C1 segment of cervical spinal cord (tissue), 14 donors: ENCODE measurements at places on chromosomes 3 and 15.

GRCh38 chr15:95868970-95869369 lies 461.5 kb upstream of the NR2F2 start:
- DNase-seq: no peak

GRCh38 chr3:154367221-154367620 lies 42.9 kb upstream of the DHX36 start:
- no peak for DNase-seq

GRCh38 chr3:69724722-69725435 lies 14.4 kb upstream of the MITF start:
- DNase-seq: no peak

DNA sequence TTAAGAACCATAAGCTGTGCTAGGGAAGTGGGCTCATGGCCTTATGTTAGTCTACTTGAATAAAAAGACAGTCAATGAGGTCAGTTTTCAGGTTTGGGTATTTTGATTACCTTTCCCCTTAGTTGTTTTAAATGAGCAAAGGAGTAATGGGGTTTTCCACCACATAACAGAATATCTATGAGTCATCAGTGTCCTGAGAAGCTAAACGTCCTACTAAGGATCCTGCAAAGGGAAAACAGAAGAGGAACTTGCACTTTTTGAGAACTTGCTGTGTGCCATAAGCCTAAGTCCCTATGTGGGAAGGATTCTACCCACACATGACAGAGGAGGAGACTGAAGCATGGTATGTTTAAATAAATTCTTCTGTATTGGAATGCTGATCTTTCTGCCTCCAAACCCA lies 292.8 kb upstream of the TMC3 start:
- no peak for DNase-seq

- no peak for DNase-seq
These were observed 55.5 kb upstream of the MRPS22 start for GRCh38 chr3:139288266-139288821.

- DNase-seq: no peak
These were observed 107.4 kb downstream of the VGLL4 start for GRCh38 chr3:11536132-11536935.

DNA sequence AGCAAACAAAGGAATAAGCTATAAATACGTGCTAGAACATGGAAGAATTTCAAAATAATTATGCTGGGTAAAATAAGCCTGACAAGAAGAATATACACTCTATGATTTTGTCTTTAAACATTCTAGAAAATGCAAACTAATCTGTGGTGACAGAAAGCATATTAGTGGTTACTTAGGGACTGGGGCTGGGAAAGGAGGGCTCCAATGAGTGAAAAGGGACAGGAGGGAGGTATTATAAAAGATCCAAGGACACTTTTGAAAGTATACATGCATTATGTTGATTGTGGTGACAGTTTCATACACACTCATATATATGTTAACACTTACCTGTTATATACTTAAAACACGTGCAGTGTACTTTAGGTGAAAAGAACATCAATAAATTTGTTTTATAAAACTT lies 23.0 kb downstream of the MYH15 start:
- DNase-seq: no peak

DNA sequence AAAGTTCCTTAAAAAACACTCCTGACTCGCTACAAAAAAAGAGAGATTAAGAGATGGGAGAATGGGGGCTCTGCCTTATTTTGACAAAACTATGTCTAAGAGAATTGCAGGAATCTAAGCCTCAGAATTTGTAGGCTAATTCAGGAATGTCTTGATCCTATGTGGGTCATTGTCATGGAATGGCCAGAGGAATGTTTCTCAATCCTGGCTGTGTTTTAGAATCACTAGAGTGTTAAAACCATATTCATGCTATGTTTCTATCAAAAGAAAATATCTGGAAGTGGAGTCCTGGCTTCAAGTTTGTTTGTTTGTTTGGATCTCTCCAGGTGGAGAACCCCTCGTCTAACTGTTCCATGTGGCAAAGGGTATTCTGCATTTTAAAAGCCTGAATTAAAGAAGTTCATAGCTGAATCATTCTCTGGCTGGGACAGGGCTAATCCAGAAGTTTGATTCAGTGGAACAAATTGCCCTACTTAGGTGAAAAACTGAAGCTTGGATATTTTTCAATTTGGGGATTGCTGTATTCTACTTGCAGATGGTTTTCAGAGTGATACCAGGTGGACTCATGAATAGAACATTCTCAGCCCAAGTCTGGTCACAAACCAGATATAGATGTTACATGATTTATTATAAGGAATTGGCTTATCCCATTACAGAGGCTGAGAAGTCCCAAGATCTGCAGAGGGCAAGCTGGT lies 28.2 kb downstream of the GJD2 start:
- DNase-seq: no peak

DNA sequence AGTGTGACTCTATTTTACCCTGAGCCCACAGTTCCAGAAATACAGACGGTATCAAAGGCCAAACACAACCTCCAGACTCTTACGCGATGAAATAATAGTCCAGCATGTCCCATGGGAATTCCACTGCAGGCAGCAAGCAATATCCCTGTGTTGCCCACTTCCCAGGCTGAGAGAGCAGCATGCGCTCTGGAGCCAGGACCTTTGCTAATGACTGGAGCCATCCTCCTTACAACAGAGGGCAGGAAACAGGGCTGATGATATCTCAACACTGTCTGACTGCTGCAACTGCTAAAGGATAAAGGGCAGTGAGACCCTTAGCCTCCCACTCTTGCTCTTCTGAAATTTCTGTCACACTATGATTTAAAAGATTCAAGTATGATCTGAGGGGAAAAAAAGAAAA lies 34.8 kb downstream of the MCF2L2 start:
- DNase-seq: no peak

- no peak for DNase-seq
These were observed 12.2 kb downstream of the SLCO2A1 start for GRCh38 chr3:134017490-134017889.

DNA sequence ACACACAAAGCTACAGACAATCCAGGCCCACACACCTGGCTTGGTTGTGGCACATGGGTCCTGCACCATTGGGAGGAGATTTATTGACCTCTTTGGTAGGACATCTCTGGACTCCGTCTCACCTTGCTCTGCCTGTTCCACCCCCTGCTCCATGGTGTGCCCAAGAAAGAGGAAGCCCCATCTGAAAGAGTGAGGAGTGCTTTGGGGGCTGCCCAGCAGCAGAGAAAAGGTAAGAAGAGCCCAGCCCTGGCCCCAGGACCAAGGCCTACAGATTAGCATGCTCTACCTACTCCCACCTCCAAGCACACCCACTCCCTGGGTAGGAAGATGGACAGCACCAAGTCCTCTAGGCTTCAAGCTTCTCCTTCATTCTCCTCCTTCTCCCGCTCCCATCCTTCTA lies 3.2 kb upstream of the DCAF1 start:
- DNase-seq: no peak

DNA sequence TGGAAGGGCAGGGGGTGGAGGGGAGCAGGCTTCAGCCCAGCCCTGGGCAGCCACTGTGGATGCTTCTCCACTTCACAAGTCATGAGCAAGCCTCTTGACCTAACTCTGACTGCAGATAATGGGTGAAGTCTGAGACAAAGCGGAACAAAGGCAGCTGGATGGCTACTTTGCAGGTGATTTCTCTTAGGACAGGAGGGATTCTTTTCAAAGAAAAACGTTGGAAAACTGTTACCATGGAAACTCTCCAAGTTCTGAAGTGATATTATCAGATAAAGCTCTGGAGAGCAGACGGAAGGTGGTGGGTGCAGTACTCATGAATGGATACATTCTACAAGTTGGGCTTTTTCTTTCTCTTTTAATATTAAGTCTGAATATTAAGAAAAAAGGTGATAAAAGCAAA lies 254.2 kb upstream of the SLCO3A1 start:
- no peak for DNase-seq

- DNase-seq: no peak
These were observed 219.3 kb upstream of the CTNNB1 start for GRCh38 chr3:40979962-40980361.

DNA sequence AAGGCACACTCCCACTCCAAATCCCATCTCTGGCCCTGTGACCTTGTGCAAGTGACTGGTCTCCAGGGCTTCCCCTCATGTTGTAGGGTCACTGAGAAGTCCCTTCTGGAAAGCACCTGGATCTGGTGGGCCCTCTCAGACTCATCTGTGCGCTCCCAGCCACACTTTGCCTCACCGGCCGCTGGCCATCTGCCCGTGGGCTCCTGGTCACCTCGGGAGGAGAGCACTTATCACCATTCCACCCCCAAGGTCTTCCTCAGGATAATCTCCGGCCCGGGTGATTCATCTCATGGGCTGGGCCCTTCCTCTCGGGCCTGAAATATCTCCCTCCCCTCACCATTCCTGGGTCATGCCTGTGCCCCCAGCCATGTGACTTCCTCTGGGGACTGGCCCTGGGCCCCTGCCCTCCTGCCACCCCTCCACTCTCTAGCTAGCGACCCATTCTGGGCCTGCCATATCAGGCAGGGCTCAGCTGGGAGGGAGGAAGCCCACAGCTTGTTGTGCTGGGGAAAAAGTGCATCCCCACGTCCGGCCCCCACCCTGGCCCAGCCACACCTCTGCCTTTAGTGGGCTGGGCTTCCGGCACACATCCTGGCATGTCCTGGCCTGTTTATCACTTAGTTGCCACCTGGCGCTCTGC lies 10.6 kb upstream of the WNT7A start:
- DNase-seq: no peak

GRCh38 chr3:120506076-120506827 lies 55.5 kb upstream of the FSTL1 start:
- no peak for DNase-seq

DNA sequence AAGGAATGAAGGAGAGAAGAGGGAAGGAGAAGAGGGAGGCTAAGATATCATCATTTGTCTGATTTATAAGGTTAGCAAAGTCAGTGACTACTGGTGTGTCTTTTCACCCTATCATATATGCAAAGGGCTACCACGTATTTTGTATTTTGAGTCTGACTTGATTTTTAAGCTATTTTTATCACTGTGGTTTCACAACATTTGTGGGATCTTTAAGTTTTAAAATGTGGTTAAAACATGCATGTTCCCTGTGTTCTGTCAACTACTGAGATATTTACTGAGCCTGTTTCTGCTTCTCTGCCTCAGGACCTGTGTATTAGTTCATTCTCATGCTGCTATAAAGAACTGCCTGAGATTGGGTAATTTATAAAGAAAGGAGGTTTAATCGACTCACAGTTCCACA lies 22.5 kb upstream of the SPTSSB start:
- no peak for DNase-seq

DNA sequence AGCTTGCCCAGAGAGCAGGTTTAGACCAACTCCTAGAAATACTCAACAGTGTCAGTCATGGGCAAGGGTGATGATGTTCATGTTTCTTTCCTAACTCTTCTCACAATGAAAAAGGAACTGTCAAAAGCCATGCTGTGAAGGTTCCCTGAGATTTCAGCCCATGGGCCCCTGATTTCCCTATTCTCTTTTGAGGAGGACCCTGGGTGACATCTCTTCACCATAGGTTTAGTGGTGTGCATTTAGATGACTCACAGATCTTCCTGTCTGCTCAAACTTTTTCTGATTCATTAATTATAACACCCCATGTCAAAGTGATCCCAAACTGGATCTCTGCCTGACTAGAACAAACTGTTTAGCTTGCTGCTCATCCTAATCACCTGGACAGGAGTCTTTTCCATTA lies 108.0 kb downstream of the BBX start:
- DNase-seq: no peak

GRCh38 chr15:60945196-60945595 lies 283.9 kb downstream of the RORA start:
- no peak for DNase-seq

DNA sequence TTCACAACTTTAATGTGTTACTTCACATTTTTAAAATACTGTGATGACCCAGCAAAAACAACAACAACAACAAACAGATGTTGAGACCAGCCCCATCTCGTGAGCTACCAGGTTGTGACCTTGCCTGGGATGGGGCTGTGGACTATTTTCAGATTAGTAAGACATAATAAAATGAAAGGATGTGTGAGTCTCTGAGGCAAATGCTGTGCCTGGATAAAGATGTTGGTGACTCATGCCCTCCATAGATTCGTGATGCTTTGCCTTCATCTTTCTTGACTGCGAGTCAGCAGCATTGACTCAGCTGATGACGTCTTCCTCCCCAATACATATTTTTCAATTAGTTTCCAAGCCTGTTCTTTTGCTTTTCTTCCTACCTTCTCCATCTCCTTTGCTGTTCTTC lies 453.0 kb upstream of the CFAP20DC start:
- DNase-seq: no peak

GRCh38 chr3:4993276-4994143 lies 14.3 kb downstream of the BHLHE40 start:
- DNase-seq: no peak

- DNase-seq: no peak
These were observed 33.4 kb upstream of the RAB6B start for GRCh38 chr3:133928903-133929607.

- DNase-seq: no peak
These were observed 44.1 kb upstream of the TFG start for GRCh38 chr3:100665230-100665629.

DNA sequence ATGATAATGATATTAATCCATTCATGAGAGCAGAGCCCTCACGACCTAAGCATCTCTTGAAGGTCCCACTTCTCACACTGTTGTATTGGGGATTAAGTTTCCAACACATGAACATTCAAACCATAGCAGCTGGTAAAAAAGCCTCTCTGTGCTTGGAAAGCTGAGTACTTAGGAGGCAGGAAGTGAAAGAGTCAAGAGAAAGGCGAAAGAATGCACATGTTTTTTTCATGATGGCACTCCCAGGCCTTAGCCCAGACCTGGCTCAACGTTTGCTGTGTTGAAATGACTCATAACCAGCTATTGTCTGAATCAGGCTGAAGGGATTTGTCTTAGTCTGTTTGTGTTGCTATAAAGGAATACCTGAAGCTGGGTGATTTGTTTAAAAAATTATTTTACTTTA lies 84.4 kb upstream of the RGMA start:
- DNase-seq: no peak

DNA sequence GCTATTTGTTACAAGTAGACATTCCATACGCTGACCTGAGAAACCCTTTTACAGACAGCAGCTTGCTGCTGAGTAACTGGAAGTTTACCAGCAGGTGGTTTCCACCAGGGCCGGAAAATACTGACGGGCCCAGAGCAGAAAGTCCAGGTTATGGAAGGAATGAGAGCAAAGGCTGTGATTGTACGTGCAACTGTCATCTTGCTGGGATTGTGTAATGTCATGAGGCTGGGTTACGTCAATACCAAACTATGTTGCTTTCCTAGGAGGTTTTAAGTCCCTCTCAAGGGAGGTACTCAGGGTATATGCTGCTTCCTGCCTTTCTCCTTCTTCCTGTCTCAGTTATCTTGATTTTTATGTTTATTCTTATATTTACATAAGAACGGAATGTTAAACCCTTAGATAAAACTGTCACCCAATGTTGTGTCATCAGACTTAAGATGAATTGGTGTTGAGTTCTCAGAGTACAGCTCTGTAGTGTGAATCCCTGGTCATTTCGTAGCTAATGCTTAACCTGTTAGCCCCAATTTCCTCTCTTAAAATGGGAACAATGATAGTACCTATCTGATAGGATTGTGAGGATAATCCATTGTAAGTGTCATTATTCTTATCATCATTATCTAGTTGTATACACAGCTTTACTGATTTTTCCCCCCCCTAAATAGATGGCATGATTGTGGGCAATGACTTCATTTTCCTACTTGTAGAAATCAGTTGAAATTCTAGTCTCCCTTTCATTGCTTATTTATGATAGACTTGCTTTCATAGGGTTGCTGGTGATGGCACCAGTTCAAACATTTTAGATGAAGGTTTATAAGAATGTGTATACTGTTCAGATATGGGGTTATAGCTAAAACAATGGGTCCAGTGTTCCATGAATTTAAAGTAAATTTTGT lies 101.4 kb downstream of the FNDC3B start:
- DNase-seq: no peak
